ENCODE measurements at places on chromosomes 2 and 18.

DNA sequence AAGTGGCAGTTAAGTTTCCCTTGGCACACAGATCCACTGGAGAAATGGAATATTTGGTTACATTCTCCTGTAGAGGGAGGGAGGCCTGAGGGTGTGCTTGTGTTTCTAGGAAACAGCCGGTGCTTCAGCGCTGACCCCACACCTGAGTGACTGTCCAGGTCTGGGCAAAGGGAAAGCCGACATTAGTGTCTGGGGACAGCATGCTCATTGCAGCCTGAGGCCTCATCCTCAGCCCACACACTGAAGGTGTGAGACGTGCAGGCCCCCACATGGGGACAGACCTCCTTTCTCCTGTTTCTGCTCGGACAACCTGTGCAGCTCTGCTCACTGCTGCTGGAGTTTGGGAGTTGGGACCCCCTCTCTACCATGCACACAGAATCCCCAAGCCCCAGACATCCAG, 178.3 kb downstream of the ACKR3 start:
- DNase-seq: no peak

GRCh38 chr2:224778474-224778877, 62.3 kb upstream of the CCDC195 start:
- no peak for DNase-seq

GRCh38 chr2:176814740-176815367, 397.7 kb upstream of the HNRNPA3 start:
- no peak for DNase-seq

GRCh38 chr2:3643371-3644245, 14.4 kb upstream of the ALLC start:
- DNase-seq: no peak

- no peak for DNase-seq
Measured at GRCh38 chr2:1745171-1746023, 1.1 kb upstream of the PXDN start.

DNA sequence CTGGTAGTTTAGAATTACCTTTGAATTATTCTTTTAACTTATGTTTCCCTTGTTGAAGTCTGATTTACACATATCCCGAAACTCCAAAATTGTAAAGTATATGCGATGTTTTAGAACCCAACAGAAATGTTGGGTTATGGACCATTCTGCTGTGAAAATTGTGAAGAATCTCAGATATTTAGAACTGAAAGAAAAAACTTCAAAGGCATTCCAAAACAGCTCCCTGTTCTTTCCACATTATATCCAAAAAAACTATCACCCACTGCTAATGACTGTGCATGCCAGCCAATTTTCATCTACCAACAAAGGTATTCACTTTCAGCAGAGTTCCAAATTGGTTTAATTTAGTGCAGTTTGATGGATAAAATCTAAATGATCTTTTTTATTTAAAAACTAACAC, 21.5 kb upstream of the PDE1A start:
- no peak for DNase-seq

- no peak for DNase-seq
Measured at GRCh38 chr2:150495993-150496627, 8.6 kb upstream of the RND3 start.

- DNase-seq: no peak
Measured at GRCh38 chr2:29449499-29449898, 334.3 kb downstream of the CLIP4 start.

DNA sequence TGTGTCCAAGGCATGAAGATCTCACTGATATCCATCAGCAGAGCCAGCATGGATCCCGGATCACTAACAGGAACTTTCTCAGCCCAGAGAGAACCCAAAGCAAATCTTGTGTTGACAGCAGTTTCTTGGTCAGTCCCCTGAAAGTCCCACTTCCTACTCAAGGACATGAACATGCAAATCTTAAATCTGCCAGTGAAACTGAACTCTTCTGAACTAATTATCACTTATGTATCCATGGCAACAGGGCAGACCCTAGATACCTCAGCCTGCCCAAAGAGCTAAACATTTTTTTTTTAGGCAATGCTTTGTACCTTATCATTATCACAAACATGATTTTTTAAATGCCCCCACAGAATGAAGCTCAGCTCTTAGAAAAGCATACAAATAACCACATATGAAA, 127.8 kb upstream of the DDX18 start:
- no peak for DNase-seq

DNA sequence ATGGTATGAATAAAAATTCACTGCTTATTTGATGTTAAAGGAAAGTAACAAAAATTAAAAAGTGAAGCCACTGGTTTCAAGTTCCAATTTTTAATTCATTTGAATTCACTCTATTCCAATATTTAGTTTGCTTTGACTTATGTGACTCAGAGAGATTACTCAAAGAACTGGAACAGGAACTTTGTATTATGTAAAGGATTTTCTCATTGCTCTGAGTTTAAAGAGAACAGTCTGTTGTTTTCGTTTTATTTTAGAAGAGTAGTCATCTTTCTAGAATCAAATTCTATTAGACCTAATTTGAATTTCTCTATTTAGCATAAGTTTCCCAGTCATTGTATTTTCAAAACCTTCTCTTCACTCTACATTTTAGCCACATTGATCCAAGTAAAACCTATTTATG, 300.1 kb upstream of the SLC8A1 start:
- no peak for DNase-seq

DNA sequence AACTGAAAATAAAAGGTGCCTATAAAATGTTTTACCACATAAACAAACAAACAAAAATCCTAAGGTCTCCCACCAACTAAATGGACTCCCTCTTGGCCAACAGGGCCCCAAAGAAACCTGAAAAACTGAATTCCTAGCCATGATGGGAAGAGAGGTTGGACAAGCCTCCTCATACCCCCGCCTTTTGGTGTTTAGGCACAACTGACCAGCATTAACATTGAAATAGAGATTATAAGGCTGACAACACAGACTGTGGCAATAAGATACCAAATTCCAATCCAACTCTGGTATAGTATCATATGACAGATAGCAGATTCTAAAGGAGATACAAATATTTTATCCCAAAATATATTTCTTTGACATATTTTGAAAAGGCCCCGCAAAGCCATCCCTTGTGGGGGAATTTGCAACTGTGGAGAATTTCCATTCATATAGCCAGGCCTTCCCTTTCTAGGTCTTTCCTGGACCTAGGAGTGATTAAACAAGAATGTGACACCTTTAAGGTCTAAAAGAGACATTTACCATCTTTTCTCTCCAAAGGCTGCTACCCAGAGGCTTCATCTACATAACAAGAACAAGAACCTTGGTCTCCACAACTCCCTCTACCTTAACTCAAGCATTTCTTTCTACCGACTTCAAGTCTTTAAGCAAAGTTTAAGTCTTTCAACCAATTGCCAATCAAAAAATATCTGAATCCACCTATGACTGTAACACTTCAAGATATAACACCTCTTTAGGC, 80.0 kb downstream of the CHN1 start:
- no peak for DNase-seq

DNA sequence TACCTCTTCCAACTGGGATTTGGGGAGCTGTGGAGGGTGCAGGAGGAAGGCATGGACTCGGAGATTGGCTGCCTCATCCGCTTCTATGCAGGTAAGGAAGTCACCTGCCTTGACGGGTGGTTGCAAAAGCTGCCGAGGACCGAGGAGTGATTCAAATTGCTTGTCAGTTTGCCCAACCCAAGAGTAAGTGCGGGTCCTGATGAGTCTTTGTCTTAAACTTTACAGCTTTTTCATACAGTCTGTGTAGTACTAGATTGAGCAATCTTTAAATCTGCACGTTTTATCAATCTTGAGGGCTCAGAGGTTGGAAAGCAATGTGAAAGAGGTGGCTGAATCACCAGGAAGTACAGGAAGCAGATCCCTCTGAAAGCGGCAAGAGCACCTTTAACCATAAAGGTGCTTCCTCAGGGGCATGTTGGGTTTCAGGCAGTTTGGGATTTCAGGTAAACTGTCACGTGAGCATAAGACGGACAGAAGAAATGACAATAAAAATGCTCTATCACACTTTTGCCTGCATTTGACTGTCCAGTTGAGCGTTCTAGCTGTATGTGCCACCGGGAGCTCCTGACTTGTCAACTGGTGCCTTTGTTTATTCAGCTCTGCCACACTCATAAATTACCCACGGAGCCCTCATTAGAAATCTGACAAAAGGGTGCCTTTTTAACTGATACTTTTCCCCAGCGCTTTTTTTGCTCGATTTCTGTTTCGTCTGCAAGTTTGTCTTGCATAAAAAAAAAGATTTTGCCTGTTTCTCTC, 2.0 kb downstream of the PHLPP1 start:
- DNase-seq: no peak

GRCh38 chr2:151974988-151975387, 123.9 kb downstream of the CACNB4 start:
- no peak for DNase-seq

- DNase-seq: no peak
Measured at GRCh38 chr2:9089831-9090230, 86.3 kb upstream of the MBOAT2 start.

DNA sequence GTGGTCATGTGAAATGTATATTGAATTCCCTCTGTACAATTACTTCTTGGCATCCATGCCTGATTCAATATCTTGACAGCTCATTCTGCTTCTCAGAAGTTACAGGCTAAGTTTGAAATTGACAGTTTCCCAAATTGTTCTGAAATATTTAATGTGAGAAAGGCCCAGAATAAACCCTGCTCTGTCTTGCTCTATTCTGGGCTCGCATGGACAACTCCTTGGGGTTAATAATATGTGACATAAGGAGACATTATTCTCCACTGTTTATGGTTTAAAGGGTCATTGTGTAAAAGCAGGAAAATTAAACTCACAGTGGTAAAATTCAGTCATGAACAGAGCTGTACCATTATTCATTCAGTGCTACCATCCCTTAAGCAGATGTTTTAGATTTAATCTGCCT, 160.7 kb upstream of the CNTNAP5 start:
- DNase-seq: no peak

GRCh38 chr2:4175343-4175742, 472.0 kb downstream of the DCDC2C start:
- no peak for DNase-seq

DNA sequence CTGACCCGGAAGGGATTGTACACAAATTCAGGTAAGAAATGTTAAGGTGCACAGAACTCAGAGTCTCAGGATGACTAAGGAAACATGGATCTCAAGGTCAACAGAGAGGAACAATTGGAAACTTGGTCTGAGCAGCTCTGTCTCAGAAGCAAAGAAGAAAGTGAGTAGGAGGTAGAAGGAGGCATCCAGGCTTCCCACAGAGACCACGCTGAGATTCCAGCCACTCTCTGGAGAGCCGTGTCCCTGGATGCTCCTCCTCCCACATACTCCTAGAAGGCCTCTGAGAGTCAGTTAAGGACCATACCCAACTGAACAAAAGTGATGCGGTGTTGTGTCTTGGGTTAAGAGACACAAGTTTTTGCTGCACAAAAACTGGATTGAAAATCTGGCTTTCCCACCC, 8.6 kb upstream of the PLB1 start:
- no peak for DNase-seq

DNA sequence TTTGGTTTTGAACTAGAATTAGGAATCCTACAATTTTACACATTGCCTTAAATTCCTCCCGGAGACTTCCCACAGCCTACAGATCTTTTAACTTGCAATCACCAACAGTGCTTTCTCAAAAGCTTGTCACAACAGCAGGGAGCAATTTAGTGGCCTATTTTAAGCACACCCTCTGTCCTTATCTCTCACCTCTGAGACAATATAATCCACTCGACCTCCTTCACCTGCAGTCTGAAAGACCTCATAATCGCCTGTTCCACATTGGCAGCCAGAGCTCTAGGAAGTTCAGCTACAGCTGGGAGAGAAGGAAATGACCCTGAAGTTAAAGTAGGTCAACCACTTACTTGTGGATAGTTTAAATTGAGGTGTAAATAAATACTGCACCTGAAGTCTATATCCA, 249.7 kb upstream of the DLGAP1 start:
- DNase-seq: no peak

DNA sequence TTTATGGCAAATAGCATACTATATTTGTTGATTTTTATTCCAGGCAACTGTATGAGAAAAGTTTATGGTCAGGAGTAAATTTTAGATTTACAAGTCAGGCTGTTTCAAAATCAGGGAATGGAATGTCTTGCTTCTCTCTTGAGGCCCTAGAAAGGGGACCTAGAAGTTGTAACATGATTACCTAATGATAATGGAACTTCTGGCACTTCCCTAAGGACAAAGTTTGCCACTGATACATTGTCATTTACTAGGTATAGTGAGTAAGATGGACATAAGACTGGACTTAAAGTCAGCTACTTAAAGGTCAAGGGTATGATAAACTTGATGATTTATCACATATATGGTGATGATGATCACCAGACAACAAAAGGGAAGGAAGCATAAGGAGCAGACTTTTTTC, 103.3 kb upstream of the VRK2 start:
- DNase-seq: no peak

- DNase-seq: no peak
Measured at GRCh38 chr2:99780276-99780675, 290.5 kb upstream of the REV1 start.

DNA sequence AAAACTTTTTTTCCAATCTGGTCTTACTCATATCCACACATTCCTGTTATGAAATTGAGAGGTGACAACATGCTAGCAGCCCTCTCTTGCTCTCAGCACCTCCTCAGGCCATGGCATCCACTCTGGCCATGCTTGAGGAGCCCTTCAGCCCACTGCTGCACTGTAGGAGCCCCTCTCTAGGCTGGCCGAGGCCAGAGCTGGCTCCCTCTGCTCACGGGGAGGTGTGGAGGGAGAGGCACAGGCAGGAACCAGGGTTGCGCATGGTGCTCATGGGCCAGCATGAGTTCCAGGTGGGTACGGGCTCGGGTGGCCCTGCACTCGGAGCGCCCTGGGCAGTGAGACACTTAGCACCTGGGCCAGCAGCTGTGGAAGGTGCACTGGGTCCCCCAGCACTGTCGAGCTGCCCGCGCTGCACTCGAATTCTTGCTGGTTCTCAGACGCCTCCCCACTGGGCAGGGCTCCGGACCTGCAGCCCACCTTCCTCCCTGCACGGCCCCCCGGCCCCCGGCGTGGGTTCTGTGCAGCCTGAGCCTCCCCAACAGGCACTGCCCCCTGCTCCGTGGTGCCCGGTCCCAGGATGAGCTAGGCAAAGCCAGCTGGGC, 1669.6 kb upstream of the CELF4 start:
- no peak for DNase-seq

- DNase-seq: no peak
Measured at GRCh38 chr2:73985308-73986084, 786 bp downstream of the TET3 start.

- DNase-seq: no peak
Measured at GRCh38 chr18:48838921-48839818, 111.6 kb downstream of the SMAD7 start.

GRCh38 chr18:61901323-61901986, 8.6 kb upstream of the RNF152 start:
- DNase-seq: no peak
